CD8-positive, alpha-beta memory T cell (primary cell): ENCODE measurements at places on chromosomes 3 and 15. TPM values are rescaled to one million over a fixed set of nuclear protein-coding genes. Genes with fewer than 3 reads are reported as not detected.

The CCDC80 gene
- polyA plus RNA-seq, result 0.02 TPM

The STRIT1 gene
- polyA plus RNA-seq, result not detected

The SEMA6D gene
- not detected for polyA plus RNA-seq

The SIDT1 gene
- 23.9 TPM for polyA plus RNA-seq

The LRRN1 gene
- polyA plus RNA-seq, result 0.23 TPM

The PRRT3 gene
- polyA plus RNA-seq, result 5.4 TPM

The RBMS3 gene
- polyA plus RNA-seq, result 0.21 TPM

The IQCF2 gene
- not detected for polyA plus RNA-seq

The CX3CR1 gene
- polyA plus RNA-seq, result 98.7 TPM

DNA sequence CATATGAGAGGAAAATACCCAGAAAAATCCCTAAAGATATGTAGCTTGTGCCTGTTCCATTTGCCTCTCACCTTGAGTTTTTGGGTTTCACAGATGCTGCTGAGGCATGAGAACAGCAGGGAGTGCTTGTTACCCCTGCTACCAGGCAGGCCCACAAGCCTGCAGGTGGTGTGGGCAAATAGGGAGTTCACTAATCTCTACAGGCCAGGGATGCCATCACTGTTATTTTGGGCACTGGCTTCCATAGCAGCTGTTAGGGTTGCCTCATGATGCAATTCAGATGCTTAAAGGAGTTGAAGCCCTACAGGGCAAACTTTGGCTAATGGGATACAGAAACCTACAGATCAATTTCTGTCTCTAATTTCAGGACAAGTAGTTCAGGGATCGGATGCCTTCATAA is 873.5 kb downstream of the OTOL1 start:
- DNase-seq, result no peak

DNA sequence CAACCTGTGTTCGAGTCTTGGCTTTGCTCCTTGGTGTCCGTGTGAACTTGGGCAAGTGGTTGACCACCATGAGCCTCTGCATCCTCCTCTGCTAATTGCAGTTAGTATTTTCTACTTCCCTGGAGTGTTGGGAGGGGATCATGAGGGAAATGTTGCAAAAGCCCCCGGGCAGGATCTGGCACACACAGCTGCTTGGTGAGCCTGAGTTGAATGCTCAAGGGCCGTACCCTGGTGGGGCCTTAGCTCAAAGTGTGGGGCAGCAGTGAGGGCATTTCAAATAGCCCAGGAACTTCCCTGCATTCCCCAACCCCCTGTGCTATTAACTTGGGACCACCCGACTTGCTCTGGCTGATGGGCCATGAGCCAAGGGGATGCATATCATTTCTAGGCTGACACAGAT is 94.9 kb upstream of the SLC6A11 start:
- DNase-seq, result no peak

DNA sequence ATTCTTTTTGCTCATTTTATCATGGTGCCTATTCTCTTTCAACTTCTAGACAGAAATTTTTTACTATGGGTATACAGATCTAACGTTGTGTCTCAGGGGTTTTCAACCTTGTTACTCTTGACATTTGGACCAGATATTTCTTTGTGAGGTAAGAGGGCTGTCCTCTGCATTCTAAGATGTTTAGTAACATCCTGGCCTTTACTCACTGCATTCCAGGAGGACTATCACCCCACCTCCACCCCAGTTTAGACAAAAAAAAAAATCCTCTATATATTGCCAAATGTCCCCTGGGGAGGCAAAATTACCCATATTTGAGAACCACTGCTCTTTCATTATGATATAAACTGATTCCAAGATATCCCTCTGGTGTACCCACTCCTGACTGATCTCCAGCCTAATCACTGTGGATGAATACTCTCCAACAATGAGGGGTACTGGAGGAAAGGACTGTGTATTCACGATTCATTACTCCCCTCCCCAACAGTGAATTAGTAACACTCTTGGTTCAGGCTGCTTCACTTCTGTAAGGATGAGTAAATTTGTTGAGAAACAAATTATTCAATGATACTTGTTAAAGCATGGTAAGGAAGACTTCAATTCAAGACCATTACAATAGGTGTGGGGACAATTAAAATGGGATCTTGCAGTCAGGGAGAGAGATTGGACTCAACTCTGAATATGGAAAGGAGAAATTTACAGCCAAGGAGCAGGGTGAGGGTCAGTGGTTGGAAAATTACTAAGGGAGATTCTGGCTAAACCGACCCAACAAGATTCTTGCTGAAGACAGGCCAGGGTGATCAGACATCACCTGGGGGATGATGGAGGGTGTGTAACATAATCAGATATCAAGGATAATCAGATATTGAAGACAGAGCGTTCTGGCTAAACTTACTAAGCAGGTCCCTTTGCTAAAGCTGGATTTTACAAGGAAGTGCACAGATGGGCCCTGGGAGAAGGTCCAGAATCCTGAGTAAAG is 123.8 kb upstream of the DAZL start:
- no peak for DNase-seq

GRCh38 chr3:38510631-38511030 is 14.5 kb downstream of the EXOG start:
- DNase-seq, result no peak

DNA sequence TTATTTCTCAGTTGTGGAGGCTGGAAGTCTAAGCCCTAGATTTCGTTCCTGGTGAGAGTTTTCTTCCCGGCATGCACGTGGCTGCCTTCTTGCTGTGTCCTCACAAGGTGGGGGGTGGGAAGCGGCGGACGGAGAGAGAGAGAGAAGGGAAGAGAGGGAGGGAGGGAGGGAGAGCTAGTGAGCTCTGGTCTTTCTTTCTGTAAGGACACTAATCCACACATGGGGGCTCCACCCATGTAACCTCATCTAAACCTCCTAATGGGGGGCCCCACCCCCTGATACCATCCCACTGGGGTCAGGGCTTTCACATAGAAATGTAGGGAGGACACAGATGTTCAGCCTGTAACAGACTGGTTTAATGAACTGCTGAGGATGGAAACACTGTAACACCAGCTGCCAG is 7.3 kb downstream of the FBLN2 start:
- no peak for DNase-seq

DNA sequence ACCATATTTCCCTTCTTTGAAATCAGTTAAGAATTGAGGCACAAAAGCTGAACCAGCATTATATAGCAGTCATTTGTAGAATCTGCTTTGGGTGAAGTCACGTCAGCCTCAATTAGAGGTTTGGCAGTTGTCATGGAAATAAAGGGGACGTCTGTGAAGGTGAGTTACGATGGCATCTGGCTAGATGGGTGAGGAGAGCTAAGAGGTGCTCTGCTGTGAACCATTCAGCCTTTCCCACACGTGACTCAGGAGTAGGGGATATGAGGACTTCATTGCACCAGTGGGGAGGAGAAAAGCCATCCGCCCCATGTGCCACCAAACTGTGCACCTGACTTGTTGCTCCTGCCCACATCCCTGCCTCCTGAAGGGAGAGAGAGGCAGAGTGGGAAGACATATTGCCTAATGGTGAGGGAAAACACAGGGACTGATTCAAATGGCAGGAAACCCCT is 2.8 kb upstream of the C15orf40 start:
- no peak for DNase-seq

DNA sequence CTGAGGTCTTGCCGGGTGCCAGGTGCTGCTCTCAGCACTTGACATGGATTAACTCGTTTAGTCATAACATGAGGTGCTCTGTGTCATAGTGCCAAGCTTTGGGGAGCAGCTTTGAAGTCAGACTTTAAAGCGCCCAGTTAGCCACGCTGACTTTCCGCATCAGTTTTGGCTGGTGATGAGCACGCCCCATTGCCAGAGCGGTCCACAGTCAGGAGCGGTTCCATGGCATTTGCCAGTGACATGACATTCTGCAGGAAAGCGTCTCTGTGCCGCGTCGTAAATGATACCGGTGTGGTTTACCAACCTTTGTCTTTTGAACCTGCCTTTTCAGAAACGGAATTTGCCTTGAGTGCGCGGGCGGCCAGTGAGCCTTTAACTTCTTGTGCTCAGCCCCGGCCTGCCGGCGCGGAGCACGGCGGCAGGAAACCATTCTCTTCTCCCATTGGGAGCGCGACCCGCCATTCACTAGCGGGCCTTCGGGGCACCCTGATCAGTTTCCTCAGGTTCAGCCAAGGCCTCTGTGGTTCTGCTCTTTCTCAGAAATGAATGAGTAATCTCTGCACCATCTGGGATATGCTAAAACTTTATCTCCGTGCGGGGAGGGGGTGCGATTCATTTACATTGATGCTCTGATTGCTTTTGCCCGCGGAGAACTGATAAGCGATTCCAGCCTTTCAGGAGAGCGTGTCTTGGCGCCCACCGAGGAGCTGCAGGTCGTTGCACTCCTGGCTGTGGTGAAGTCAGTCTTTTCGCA is 1.7 kb upstream of the SLC2A2 start:
- DNase-seq, result no peak

GRCh38 chr15:41429003-41429890 is 12.4 kb downstream of the RTF1 start:
- DNase-seq, result no peak

- no peak for DNase-seq
These were observed 13.4 kb upstream of the LEKR1 start for GRCh38 chr3:156812521-156813335.

- DNase-seq, result no peak
These were observed 260.4 kb downstream of the RPLP1 start for GRCh38 chr15:69712991-69713390.

GRCh38 chr3:46080124-46080968 is 53.1 kb upstream of the XCR1 start:
- DNase-seq, result no peak

- DNase-seq, result no peak
These were observed 74.3 kb upstream of the VGLL4 start for GRCh38 chr3:11717768-11718636.

GRCh38 chr3:127426444-127427153 is 138.8 kb upstream of the PRR20G start:
- no peak for DNase-seq

DNA sequence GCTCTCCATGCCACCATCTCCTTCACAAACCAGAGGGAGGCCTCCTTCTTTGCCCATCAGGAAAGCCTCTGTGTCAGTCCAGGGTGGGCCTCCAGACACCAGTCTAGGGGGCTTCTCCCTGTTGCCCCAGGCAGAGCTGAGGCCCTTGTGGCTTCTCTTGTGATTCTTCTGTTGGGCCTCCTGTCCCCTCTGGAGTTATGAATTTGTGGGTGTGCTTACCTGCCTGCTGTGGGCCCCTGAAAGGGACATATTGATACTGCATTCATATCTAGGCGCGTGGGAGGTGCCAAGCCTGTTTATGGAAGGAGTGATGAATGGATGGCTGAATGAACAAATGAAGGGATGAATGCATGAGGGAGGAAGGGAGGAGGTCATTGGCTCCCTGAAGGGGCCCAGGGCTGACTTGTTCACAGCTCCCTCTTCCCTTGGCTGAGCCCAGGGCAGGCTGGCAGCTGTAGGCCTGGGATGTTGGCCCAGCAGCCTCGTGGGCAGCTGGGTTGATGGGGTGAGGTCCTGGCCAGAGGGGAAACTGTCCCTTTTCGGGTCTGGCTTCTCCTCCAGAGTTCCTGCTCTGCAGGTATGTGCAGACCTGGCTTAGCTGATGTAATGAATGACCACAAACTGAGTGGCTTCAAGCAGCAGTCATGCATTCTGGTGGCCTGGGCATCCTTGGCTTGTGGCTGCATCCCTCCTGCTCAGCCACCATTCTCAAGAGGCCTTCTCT is 195.4 kb downstream of the GOLGA6L6 start:
- DNase-seq, result no peak

DNA sequence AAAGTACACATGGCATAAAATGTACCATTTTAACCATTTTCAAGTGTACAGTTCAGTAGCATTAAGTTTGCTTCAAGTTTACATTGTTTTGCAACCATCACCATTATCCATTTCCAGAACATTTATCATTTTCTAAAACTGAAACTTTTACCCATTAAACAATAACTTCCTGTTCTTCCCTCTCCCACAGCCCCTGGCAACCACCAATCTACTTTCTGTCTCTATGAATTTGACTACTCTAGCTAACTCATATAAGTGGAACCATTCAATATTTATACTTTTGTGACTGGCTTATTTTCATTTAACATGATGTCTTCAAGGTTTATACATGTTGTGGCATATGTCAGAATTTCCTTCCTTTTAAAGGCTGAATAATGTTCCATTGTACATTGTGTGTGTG is 19.9 kb downstream of the TMEM62 start:
- DNase-seq, result no peak
